ENCODE measurements at places on chromosomes 7 and 10.

DNA sequence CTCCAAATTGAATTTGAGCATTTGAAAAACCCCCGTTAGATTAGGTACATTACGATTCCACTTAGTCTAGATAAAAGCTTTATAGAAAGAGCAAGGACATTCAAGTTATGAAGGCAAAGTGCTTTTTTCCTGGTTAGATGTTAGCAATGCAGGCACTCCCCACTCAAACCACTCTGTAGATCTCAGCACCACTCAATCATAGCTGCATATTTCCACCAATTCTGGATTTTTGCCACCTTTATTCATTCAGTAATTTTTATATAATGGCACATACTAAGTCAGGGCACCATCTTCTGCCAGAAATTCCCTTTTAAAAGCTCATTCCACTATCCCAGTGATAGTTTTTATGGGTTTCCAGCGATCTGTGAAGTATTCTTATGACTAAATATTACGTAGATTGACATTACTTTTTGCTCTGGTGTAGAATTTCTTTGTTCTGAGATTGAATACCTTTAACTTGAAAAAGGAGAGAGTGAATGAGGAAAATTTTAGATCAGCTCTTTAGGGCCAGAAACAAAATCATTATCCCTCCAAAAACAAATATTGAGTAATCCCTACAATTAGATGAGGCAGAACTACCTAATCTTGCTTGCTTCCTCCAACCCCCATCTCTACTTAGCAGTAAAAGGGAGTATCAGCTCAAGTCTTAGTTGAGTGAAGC is 51.6 kb downstream of the RNLS start:
- no peak for DNase-seq

DNA sequence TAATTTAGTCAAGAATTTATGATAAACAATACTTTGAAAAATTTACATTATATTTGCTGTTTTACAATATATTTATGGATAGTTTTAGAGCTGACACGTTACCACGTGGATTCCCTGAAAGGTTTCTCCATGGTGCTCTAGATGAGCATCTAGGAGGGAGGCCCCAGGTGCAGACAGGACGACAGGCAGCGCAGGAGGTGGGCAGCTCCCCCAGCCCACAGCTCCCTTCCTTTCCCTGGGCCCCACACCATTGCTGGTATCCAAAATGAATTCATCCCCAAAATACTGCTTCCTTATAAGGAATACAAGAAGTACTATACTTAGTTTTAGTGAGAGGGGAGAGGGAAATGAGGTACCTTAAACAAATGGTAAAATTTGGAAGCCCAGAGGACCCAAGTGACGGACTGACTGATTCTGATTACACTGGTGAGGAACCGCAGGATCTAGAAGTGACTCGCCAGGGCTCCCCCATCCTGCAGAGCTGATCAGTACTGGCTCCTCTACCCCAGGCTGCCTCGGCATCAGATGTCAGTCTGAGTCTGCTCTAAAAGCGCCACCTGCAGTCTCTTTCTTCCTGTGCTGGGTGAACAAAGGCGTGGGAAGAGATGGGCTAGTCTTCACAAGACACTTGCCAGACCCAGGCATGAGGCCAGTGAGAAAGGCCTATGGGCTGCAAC is 89.2 kb downstream of the DLG5 start:
- DNase-seq, result no peak

DNA sequence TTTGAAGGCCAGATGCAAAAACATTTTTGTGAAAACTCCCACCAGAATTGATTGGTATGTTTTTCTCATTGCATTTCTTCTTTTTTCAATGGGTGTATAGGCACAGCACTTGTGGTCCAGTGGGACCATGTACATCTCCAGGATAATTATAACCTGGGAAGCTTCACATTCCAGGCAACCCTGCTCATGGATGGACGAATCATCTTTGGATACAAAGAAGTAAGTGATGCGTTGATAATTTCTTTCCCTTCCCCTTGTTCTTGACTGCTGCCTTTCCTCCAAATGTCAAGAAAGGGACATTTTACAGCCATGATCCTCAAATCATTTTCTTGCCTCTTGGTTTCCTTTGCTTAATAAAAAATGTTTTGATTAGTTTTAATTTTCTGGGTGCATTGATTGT is 331.5 kb downstream of the PLXDC2 start:
- DNase-seq, result no peak

DNA sequence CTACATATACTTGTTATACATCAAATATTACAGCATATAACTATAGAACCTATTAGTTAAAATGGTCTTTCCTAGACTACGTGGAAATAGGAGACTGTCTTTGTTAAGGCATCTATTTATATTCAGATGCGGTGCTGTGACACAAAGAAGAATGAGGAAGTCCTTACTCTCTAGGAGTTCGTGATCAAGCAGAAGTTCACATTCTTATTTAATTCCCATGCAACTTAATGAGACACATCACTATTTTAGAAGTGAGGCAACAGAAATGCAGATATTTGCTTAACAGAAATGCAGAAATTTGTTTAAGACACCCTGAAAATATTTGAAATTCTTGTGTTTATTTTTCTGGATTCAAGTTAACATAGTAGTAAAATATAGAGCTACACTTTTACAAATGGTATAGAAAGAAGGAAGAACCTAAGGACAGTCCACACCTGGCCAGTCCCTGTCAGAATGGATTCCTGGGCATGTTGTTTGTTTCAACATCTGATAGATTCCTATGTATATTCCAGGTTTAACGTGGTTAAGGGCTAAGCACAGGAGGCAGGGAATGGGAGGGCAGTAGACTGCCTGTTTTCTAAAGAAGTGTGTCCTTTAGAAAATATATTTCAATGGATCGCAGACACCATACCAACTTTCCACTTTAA is 70.6 kb upstream of the NXPH1 start:
- DNase-seq, result no peak

DNA sequence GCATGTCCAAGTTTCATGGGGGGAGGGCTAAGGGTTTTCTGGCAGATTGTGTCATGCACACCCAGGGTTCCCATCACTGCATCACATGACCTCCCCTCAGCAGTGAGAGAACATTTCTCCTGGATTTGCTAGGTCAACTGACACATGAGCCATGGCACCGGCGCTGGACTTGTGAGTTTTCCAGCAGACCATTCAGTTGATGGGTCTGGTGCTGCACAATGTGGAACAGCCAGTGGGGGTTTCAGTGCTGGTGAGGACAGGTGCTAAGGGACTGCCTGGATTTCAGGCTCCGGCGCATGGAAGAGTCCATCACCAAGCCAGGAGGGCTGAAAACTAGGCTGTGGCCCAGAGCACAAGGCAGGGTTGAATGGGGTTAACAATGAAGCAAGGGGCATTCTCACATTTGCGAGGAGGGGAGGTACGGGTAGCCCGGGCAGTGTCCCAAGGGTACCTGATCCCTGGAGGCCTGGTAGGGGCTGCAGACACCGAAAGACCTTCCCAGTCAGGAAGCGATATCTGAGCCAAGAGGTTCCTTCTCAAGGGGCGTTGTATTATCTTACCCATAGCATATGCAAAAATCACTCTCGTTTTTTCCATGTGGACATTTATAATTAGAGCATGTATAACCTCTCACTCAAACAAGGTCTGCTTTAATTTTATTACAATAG is 203.0 kb downstream of the TNS3 start:
- no peak for DNase-seq

GRCh38 chr10:13751191-13751764 is 164.5 kb downstream of the PRPF18 start:
- DNase-seq, result no peak

DNA sequence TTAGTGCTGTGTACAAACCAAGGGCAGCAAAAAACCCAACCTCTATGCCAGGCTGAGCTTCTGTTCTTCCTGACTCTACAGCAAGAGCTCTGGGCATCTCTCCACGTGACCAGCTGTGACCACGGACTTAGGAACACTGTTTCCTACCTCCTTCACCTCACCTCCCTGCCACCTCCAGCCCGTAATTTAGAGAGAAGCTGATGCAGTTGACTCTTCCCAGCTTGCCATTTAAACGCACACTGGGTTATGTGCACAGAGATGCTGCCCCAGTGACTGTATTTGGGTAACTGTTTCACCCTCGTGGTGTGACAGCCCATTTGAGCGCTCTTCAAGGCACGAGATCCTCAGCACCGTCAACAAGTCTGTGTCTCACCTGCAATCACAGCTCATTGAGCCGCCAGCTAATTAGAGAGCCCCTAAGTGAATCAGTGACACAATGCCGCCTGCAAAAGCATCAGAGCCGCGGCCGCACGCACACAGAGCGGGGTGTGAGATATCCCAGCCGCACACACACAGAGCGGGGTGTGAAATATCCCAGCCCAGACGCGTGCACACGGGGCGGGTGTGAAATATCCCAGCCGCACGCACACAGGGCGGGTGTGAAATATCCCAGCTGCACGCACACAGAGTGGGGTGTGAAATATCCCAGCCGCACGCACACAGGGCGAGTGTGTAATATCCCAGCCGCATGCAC is 319.7 kb downstream of the PTPRN2 start:
- DNase-seq, result no peak

DNA sequence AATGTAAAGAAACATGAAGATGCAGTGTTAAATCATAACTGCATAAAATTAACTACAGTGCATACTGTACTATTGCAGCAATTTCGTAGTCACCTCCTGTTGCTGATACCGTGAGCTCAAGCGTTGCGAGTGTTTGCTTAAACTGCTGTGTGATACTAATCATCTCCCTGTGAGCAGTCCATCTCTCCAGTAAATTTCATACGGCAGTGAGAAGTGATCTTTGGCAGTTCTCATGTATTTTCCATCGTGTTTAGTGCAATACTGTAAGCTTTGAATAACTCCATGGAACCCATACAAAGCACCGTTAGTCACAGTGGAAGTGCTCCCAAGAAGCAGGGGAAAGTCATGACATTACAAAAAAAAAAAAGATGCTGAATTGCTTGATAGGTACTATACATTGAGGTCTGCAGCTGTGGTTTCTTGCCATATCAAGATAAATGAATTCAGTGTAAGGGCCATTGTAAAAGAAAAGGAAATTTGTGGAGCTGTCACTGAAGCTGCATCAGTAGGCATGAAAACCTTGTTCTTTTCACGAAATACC is 360.4 kb downstream of the EXOC4 start:
- DNase-seq, result no peak

- DNase-seq, result no peak
These were observed 18.9 kb downstream of the GIMAP5 start for GRCh38 chr7:150756166-150756565.

GRCh38 chr7:86094166-86094669 is 549.5 kb upstream of the GRM3 start:
- no peak for DNase-seq

- no peak for DNase-seq
These were observed 19.1 kb upstream of the KLF6 start for GRCh38 chr10:3803927-3804741.

GRCh38 chr10:102334101-102334500 is 61.4 kb upstream of the NFKB2 start:
- DNase-seq, result no peak

DNA sequence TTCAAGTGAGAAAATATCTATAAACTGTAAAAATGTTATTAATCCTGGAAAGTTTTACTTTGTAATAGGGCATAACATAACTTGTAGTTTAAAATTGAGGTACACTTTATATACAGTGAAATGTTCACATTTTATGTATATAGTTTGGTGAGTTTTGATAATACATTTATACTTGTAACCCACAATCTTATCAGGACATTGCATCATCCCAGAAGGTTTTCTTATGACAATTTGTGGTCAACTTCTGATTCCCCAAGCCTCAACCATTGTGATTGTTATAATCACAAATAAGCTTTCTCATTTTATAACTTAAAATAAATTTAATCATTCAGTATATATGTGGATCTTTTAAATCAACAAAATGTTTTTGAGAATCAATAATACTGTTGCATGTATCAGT is 151.1 kb downstream of the TFPI2 start:
- no peak for DNase-seq

GRCh38 chr7:115724400-115725056 is 306.0 kb downstream of the TFEC start:
- DNase-seq, result no peak

DNA sequence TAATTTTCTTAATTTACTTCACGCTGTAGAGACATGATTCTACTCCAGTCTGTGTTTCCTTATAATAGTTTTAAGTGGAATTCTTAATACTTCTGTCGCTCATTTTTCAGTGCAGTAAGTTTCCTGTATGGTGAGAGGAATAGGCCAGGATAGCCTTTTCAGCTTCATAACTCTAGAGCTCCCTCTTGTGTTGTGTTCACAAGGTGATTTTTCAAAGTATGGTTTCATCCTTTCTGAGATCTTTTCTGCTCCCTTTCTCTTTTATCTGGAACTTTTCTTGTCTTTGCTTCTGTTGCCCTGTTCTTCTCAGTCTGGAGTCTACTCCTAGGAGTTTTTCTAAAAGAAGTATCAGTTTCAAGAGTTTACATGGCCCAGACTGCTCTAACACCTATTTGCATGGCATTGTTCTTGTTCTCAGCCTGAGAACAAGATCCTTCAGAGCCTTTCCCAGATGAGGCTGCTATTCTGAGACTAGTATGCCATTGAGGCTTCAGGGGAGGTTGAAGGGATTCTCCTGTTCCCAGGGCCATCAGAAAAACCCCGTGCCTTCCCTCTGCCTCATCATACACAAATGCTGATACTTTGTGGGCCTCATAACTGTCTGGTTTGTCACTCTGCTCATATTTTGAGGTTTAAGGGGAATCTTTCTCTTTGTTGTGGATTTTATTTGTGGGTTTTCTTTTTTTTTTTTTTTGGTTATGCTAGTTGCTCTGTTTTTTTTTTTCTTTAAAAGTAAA is 21.8 kb downstream of the NET1 start:
- no peak for DNase-seq

- DNase-seq, result no peak
These were observed 126.0 kb downstream of the NRCAM start for GRCh38 chr7:108330227-108330626.

- no peak for DNase-seq
These were observed 99.6 kb downstream of the JAZF1 start for GRCh38 chr7:28081016-28081415.

GRCh38 chr7:83643739-83644138 is 5.2 kb downstream of the SEMA3E start:
- peak; percentile 30 for DNase-seq

DNA sequence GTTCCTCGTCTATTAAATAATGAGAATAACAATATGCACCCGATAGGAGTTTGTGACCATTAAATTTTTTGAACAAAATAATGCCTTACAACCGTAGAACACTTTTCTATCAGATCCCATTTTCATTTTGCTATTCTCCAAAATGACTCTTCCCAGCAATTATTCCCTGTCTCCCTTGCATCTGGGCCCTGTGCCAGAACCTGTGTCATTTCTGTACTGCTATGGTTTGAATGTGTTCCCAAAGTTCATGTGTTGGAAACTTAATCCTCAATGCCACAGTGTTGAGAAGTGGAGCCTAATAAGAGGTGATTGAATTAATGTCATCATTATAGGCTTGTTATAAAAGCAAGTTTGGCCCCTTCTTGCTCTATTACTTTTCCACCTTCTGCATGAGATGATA is 33.2 kb upstream of the SMNDC1 start:
- DNase-seq, result no peak
